ENCODE measurements at places on chromosomes 3 and 15.

GRCh38 chr3:63228087-63228486 lies 50.0 kb upstream of the SYNPR start:
- DNase-seq, result no peak

GRCh38 chr15:94887391-94887790 lies 656.0 kb downstream of the MCTP2 start:
- DNase-seq, result no peak

- no peak for DNase-seq
These were observed 180.7 kb upstream of the GRM7 start for GRCh38 chr3:6680119-6680806.

- DNase-seq, result no peak
These were observed 47.6 kb downstream of the ARIH1 start for GRCh38 chr15:72521682-72522081.

- peak; percentile 40 for DNase-seq
These were observed at the start of gene SQOR for GRCh38 chr15:45634432-45635190. Gene SQOR (plus strand): TSS chr15:45635029. CDS start chr15:45658924, 23,895 bp downstream.

- no peak for DNase-seq
These were observed 172.6 kb downstream of the P3H2 start for GRCh38 chr3:189947948-189948723.

DNA sequence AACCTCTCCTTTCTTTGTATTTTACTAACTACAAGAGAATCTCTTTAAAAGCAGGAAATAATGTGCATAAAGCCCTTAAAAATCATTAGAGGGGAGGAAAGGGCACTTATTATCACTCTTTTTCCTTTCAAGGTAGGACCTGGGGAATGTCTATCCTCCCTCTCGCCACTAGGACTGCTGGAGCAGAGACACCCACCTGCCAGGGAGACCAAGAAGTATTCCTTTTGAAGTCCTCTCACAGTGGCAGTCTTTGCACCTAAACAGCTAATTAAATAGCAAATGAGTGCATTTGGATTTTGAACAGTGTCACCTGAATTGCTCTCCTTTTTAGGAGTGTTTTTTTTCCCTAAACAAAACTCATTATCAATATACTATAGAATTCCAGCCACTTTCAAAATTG lies 874.1 kb downstream of the ZPLD1 start:
- DNase-seq, result peak; percentile 46

- no peak for DNase-seq
These were observed 37.9 kb upstream of the MINAR1 start for GRCh38 chr15:79394231-79394630.

DNA sequence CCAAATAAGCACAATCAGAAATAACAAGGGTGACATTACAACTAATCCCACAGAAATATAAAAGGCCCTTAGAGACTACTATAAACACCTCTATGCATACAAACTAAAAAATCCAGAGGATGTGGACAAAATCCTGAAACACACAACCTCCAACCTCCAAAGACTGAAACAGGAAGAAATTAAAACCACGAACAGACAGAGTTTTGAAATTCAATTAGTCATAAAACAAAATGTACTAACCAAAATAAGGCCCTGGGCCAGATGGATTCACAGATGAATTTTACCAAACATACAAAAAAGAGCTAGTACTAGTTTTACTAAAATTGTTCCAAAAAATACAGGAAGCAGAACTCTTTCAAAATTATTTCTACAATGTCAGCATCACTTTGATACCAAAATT lies 1043.6 kb downstream of the DIPK2A start:
- no peak for DNase-seq

DNA sequence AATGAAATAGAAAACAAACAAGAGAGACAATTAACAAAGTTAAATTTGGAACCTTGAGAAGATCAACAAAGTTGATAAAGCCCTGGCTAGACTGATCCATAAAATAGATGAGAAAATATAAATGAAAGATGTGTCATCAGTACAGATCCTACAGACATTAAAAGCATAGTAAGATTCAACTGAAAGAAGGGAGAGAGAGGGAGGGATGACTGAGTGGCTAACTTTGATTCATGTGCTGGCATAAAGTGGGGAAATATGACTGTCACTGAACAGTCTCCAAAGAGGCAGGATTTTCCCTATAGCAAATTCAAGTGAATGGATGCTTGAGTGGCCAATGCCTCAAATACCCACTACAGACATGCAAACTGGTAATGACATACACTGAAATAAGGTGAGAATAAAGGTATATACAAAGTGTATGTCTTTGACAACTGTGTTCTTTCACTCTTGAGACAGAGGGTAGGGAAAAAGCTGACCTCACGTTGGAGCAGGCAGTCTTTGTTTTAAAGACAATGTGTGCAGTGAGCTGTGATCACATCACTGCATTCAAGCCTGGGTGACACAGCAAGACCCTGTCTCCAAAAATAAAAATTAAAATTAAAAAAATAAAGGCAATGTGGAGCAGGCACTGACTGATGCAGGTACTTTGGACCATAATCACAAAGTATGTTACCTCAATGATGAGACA lies 35.9 kb upstream of the CHD2 start:
- no peak for DNase-seq

DNA sequence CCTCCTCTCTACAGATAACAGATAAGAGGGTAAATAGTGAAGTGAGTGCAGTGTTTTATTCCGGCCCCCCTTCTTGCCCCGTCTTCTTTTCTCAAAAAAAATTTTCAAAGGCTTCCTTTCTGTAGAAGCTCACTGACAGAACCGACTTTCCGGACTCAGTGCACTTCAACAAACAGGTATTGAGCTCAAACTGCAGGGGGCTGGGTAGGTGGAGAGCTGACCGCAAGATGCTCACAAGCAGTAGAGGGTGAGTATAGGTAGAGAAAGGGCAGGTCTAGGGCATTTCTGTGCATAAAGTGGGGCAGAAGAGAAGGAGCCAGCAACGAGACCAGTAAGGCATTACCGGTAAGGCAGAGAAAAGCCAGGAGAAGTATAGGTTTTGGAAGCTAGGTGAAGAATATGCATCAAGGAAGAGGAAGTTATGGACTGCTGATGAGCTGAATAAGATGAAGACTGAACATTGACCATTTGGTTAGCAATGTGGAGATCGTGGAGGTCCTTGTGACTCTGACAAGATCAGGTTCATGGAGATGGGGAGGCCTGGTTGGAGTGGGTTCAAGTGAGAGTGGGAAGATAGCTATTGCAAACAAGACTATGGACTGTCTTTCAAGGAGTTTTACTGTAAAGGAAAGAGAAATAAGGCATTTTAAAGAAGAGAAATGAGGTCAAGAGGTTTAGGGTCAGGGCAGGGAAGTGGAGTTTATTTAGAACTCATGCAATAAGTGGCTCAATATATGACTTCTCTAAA lies 97.4 kb downstream of the ST6GAL1 start:
- DNase-seq, result no peak

GRCh38 chr3:23170291-23170690 lies 32.8 kb upstream of the UBE2E2 start:
- DNase-seq, result no peak

DNA sequence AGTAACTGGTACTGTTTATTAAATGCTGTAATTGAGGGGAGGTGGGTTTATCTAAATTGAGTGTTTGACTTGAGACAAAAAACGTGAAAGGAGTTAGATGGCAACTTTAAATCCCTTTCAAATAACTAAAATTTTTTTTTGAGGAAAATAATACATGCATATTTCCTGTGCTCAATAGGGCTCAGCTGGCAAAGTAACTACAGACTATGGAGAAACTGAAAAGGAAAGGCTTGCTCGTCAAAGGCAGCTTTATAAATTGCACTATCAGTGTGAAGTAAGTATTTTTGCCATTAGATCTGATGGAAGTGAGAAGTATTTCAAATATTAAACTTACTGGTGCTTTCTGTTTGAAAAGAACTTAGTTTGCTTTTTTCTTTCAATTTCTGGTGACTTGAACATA lies 72.2 kb downstream of the DZIP3 start:
- no peak for DNase-seq

DNA sequence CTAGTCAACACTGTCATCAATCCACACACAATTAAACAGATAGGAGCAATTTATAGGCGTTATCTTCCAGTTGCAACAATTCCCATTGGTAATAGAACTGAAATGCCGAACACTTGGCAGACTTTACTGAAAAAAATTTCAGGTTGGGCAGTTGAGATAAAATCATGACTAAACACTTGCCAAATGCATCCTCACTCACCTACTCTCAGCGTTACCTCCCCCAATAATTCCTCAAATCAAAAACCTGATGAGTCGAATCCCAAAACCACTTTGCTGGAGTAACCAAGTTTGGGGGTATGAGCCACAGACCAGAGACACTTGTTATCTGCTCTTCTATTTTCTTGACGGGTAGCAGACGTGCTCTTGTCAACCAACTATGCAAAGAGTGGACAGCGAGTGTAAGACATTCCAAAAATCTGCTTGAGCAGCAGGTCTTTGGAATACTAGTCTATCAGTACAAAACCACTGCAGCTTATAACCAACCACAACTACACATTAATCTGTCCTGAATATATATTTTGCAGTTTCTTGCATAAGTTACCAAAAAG lies 30.3 kb downstream of the PPP1R2 start:
- DNase-seq, result peak; percentile 28

GRCh38 chr3:159765860-159766294 lies 222.8 kb upstream of the IL12A start:
- no peak for DNase-seq

DNA sequence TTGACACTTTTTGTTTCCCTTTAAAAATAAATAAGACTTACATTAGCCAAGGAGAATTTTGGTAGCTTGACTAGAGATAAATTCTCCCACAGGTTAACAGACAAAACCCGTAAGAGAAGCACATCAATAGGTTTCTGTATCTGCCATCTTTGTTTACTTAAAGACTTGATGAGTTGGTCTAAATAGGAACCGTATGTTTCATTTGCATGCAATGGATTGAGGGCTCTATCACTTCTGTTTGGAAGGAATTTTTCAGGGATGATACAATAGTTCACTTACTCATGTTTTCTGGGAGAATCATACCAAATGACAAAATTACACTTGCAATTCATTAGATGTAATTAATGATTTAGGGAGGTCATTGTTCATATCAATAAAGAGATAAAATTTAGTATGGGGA lies 631.5 kb upstream of the NR2F2 start:
- DNase-seq, result no peak

DNA sequence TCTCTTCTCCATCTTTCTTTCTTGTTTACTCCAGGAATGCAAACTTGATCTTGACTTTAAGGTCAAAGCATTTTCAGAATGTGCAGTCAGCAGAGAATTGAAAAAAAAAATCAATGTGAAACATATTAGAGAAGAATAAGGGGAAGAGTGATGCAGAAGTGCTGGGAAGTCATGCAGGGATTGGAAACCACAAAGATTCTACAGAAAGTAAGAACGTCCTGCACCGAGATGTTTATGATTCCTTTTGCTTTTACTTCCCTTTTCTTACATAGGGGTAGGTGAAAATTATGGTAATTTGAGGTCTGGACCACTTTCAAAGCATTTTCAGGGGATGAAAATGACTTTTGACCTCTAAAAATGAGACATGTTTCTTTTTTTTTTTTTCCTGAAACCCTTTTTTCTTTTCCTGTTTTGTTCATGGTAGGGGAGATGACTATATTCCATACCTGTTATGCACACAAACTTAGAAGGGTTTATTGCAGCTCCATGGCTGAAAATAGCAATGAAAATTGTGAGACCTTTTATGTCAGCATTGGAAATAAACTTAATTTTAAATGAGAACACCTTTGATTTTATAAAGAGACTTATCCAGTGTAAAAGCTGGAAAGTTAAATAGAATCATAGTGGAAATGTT lies 623.5 kb upstream of the TBL1XR1 start:
- no peak for DNase-seq

DNA sequence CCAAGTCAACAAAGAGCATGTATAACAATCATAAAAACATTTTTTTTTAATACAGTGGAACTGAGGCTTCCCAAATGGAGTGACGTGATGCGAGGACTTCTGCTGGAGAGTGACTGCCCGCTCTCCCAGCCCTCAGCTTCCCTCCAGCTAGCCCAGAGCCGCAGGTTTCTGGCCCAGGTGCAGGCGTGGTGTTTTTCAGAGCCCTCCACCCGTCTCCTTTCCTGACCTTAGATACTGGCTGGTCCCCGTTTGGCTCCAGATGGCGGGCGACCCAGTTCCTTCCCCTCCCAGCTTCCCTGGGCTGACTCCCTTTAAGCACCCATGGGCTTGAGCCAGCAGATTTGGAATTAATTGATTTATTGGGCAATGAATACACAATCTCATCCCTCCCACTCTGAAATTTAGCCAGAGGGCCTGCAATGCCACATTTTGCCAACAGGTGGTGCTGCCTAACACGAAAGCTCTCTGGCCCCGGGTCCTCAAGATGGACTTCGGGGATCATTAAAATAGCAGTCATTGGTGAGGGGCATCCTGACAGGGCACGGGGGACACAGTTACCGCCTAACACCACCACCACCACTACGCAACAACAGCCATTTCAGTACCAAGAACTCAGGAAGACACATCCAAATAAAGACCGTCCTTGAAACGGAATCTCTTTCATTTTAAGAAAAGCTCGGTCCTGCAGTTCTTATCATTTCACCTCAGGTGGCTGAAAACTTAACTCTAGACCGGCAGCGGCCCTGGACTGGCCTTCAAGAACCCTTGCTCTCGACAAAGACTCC lies 47.5 kb upstream of the MUC4 start:
- DNase-seq, result peak; percentile 84

DNA sequence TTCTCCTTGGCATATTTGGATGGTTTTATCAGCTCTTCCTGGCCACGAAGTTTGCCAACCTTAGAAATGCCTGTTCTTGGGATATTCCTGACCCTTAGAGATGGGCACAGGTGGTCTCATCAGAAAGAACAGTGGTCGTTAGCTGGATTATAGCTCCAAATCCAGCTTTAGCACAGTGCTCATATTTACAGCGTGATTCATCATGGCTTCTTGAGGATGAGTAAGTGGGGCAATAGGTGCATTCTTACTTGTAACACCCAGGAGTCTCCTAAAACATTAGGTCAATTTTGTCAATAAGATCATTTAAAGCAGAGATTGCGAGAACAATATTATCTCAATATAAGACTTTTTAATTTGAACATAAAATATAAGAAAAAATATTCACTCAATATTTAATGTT lies 191.9 kb downstream of the GABRB3 start:
- no peak for DNase-seq
